ENCODE measurements at places on chromosomes 3 and 15.

DNA sequence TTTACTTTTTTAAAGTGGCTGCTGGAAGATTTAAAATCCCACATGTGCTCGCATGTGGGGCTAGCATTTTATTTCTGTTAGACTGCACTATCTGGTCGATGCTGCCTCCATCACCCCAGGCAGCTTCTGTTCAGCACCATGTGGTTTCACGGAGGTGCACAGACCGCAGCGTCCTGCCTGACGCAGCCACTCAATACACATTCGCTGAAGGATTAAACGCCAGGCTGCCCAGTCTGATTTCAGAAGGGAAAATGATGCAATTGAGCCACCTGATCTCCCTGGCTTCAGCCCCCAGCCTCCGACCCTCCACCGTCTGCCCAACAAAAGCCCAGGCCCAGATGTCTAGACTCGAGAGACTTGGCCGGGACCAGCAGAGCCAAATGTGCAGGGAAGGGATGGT lies 84.5 kb downstream of the MEGF11 start:
- DNase-seq, result no peak

GRCh38 chr3:12719541-12719940 lies 39.5 kb downstream of the TMEM40 start:
- no peak for DNase-seq

GRCh38 chr15:56894601-56895000 lies 23.8 kb upstream of the TCF12 start:
- DNase-seq, result no peak

- no peak for DNase-seq
Observed at GRCh38 chr3:197278933-197279332, 19.5 kb downstream of the DLG1 start.

- no peak for DNase-seq
Observed at GRCh38 chr3:109081746-109082510, 36.0 kb downstream of the MORC1 start.

GRCh38 chr15:66480267-66480666 lies 17.3 kb downstream of the SNAPC5 start:
- DNase-seq, result no peak

- no peak for DNase-seq
Observed at GRCh38 chr15:97259943-97260342, 700.6 kb upstream of the ARRDC4 start.

DNA sequence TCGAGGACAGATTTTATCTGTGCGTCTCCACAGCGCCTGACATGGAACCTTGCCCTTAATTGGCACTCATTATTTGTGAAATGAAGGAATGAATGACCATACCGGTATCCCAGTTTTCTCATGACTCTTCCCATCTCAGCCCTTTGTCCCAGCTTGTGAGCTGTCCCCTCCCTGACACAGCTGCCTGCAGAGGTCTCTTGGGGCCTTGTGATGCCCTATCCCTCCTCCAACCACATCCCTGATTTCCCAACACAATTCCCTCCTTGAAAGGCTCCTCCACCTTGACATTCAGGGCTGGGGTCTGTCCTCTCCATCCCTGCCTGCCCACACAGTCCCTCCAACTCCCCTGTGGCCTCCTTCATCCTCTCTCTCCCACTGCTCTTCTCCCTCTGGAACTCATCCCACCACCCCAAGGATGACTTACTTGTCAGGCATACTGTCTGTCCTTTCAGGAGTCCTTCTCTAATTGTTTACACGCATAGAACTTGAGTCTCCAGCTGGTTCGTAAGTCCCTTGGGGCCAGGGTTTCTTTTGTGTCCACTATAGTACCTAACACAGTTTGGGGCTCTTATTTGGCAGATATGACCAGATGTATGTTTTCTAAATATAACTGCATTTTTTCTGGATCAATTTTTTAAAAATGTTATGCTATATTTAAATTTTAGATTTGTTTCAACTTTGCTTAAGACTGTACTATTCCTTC lies 35.6 kb upstream of the FILIP1L start:
- DNase-seq, result no peak

- no peak for DNase-seq
Observed at GRCh38 chr3:71694358-71694999, 30.7 kb downstream of the EIF4E3 start.

- no peak for DNase-seq
Observed at GRCh38 chr3:100402256-100402655, 917 bp downstream of the LNP1 start.

DNA sequence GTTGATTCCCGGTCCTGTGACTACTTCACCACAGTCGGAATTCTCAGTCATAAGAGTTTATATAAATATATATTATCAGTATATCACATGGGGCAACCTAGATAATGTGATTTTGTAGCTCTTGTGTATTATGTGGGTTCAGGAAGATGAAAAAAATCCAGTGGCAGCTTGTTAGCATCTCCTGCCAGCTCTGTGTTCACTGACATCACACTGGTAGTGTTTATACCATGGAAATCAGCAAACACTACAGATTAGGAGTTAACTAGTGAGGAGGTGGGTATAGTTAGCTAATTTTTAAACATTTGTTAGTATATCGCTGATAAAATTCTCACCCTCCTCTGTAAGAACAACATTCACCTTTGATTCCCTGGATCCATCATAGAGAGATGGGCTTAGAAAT lies 44.5 kb upstream of the KCNMB2 start:
- no peak for DNase-seq

GRCh38 chr3:148266341-148266740 lies 431.4 kb upstream of the AGTR1 start:
- no peak for DNase-seq

- DNase-seq, result no peak
Observed at GRCh38 chr3:139715166-139715565, 37.4 kb upstream of the NMNAT3 start.

DNA sequence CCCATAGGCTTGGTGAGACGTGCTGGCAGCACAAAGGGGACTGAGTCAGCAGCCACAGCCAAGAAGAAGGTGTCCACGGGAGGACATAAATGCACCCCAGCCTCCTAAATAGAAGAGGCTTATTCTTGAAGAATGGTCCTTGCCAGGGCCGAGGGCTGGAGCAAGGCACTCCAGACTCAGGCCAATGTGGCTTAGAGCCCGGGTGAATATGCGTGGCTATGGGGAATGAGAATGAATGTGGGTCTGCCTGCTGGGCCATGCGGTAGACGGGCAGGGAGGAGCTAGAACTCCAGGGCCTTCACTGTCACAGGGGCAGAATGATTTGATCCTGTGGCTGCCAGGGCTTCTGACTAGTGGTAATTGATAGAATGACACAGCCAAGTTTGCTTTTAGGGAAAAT lies 34.0 kb downstream of the DHX30 start:
- no peak for DNase-seq

DNA sequence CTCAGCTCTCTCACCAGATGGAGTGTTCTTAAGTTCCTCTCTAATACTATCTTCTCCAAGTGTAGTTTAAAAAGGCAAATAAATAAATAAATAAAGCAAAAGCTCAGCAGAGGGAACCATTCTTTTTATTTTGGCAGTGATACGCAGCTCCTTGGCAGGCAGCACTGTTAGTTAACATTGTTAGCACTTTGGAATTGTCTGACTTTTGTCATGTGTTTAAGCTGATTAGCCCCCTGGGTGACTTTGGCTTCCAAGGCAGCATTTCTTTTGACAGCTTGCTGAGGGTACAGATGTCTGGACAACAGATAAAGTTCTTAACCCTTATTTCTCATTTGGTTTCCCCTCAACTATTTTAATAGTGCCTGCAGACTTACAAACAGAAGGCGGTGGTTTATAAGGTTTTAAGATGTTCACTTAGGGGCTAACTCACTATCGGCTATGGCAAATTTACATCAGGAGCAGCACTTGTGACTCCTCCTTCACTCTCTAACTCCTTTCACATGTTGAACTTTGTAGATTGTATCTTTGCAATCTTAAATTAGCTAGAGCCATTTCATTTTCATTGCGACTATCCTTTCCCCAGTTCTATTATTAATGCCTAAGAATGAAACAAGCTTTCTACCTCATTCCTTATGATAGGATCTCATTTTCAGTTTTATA lies 213.4 kb downstream of the ZBBX start:
- DNase-seq, result no peak

- DNase-seq, result no peak
Observed at GRCh38 chr3:156606729-156607128, 51.8 kb upstream of the SSR3 start.

DNA sequence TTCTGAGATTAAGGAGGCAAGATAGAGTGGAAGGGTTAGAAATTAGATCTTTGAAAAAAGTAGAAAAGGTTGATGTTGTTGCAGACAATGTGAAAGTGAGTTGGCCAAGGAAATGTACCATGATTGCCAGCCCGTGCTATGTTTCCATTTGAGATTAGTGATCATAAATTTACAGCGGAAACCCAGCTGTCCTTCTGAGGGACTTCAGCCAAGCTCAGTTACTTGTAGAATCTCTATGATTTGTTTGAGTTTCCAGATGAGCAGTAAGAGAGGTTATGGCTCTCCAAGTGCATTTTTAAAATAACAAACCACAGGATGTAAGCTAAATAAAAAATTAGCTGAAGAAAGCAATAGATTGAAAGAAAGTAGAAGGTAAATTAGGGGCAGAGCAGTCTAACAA lies 54.2 kb upstream of the RBMS3 start:
- no peak for DNase-seq

GRCh38 chr15:64423970-64424369 lies 36.3 kb downstream of the TRIP4 start:
- DNase-seq, result no peak

- no peak for DNase-seq
Observed at GRCh38 chr3:169091196-169091823, 572.2 kb downstream of the MECOM start.

- DNase-seq, result no peak
Observed at GRCh38 chr15:101844916-101845315, 32.9 kb downstream of the OR4F15 start.

- DNase-seq, result no peak
Observed at GRCh38 chr3:152288681-152289080, 20.0 kb downstream of the MBNL1 start.

DNA sequence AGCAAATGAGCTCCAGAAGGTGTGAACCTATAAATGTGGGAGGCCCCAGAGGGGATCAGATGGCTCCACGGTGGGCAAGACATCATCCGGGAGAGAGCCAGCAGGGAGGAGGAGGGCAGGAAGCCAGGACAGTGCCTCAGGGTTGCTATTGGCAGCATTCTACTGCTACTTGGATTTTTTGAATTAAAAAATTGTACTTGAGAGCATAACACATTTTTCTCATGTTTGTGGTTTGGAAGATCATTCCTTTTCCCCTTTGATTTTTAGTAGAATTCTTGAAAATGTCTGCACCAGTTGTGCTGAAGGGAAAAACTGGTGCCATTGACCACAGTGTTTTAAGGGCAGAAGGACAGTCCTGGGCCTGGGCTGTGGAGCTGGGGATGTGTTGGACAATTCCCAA lies 59.2 kb downstream of the LYZL4 start:
- no peak for DNase-seq

- DNase-seq, result no peak
Observed at GRCh38 chr3:138796761-138797160, 38.0 kb downstream of the PIK3CB start.

- DNase-seq, result no peak
Observed at GRCh38 chr3:13705051-13705450, 156.1 kb downstream of the FBLN2 start.

DNA sequence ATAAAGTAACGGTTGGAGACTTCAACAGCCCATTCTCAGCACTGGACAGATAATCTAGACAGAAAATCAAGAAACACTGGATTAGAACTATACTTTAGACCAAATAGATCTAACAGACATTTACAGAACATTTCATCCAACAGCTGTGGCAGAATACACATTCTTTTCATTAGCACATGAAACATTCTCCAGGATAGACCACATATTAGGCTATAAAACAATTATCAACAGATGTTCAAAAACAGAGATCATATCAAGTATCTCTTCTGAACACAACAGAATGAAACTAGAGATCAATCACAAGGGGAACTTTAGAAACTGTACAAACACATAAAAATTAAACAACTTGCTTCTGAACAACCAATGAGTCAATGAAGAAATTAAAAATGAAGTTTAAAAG lies 133.3 kb downstream of the ADAM10 start:
- DNase-seq, result no peak

All from esophagus squamous epithelium (tissue), 5 donors.